ENCODE measurements at places on chromosomes 12 and 14.
A peak's percentile ranks its signal among the peaks of the same experiment; 100 is the strongest.

DNA sequence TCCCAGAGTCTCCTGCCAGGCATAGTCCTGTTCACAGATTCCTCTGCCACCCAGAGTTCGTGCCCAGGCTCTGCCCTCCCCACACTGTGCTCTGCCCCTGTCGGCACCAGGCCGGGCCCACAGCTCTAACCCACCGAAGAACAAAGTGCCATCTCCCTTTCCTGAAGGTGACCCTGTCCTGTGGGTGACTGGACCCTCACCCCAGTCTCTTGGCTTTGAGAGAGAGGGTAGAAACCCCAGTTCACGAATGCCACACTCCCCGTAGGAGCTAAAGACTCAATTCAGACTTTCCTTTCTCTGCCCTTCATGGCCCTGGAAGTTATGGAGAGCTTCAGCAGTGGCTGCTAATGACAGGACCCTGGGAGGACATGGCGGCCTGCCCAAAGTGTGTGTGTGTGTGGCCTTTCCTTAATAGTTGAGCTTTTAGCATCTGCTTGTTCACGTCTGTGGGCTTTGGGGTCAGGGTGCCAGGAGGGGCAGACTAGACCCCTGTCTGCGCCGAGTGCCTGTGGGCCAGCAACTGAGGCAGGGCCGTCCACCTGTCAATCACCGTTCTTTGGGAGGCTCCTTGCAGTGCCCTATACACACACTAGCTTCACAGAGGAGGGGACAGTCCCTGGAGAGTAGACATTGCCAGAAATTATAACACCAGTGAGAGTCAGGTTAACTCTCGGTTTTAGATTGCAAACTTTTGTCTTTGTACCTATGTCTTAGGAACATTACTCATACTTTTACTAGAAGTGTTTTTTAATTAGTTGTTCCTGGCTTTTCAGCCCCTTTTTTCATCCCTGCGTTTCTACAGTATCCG is 84.6 kb upstream of the DYNC1H1 start:
- DNase-seq = peak; percentile 40

GRCh38 chr12:76633415-76633814 is 73.8 kb upstream of the OSBPL8 start:
- DNase-seq = no peak

DNA sequence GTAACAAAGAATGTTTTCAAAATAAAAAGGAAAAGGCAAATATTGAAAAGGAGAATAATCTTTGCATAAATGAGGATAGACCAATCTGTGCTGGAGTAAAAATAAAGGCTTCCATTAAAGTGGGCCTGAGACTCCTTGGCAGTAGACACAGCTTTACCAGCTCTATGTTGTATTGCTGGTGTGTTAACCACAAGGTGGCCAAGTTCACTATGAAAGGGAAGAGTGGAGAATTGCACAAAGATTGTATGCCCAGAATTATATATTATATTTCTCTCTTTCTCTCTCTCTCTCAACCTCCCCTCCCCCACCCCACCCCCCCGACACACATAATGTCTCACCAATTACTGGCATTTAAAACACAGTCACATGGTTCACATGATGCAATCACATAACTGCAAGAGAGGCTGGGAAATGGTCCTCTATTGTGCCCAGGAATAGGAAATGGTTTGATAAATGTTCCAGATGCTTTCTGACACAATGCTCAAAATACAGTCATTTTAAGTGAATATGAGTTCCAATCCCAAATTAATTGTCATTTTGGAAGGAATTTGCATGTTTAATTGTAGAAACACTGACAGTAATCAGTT is 222.6 kb upstream of the SYT1 start:
- no peak for DNase-seq

- DNase-seq = no peak
Measured at GRCh38 chr12:26821212-26821701, 11.7 kb downstream of the ITPR2 start.

DNA sequence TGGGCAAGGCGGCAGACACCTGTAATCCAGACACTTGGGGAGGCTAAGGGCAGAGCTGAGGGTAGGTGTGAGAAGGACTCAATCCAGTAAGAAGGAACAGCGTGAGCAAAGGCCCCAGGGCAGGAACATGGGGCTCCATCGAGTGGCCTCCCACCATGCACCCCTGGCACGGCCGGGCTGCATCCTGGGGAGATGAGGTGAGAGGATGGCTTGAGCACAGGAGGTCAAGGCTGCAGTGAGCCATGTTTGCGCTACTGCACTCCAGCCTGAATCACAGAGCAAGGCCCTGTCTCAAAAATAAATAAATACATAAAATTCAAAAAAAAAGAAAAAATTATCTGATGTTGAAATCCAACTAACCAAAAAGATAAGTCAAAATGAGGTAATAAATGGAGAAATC is 58.5 kb downstream of the ARL6IP4 start:
- no peak for DNase-seq

Measured in stimulated activated CD8-positive, alpha-beta memory T cell treated with anti-CD3 and anti-CD28 coated beads, Interleukin-4, amount 100 ng/mL, for 48 hours (primary cell).